GM10248 (cell line): ENCODE measurements at places on chromosomes 3 and 15.

DNA sequence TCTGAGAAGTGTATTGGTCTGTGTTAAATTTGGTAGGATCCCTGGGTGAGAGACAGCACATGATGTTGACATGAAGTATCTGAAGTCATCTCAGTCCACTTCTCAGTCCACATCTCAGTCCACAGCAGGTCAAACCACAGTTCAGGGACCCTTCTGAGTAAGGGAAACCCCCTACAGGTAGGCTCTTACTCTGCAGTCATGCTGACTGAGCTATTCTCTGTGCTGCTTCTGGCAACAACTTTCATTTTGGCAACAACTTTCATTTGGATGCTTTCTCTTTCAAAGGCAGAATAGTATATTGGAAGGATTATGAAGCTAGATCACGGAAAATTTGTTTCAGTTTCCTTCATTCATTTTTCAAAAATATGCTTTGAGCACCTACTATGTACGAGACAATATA, 178.2 kb upstream of the GOLIM4 start:
- peak; percentile 46 for DNase-seq

GRCh38 chr3:175383371-175383770, 524.2 kb downstream of the NAALADL2 start:
- DNase-seq = no peak

DNA sequence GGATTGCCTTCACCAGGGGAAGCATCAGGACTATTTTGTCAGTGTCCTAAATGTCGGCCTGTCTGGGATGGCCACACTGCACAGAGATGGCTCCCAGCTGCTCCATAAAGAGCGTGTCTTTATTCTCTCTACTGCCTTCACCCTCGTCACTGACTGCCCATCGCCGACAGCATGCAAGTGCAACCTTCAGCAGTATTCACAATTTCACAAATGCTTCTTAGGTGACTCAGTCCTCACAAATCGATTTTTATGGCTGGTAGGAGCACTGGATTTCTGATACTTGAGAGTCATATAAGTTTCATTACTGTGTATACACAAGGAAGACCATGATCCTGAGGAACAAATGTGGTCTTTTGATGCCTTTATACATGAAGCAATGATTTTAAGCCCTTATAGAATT, 1.1 kb upstream of the SSUH2 start:
- no peak for DNase-seq

- DNase-seq = no peak
Observed at GRCh38 chr3:70568626-70569025, 256.2 kb upstream of the MDFIC2 start.

DNA sequence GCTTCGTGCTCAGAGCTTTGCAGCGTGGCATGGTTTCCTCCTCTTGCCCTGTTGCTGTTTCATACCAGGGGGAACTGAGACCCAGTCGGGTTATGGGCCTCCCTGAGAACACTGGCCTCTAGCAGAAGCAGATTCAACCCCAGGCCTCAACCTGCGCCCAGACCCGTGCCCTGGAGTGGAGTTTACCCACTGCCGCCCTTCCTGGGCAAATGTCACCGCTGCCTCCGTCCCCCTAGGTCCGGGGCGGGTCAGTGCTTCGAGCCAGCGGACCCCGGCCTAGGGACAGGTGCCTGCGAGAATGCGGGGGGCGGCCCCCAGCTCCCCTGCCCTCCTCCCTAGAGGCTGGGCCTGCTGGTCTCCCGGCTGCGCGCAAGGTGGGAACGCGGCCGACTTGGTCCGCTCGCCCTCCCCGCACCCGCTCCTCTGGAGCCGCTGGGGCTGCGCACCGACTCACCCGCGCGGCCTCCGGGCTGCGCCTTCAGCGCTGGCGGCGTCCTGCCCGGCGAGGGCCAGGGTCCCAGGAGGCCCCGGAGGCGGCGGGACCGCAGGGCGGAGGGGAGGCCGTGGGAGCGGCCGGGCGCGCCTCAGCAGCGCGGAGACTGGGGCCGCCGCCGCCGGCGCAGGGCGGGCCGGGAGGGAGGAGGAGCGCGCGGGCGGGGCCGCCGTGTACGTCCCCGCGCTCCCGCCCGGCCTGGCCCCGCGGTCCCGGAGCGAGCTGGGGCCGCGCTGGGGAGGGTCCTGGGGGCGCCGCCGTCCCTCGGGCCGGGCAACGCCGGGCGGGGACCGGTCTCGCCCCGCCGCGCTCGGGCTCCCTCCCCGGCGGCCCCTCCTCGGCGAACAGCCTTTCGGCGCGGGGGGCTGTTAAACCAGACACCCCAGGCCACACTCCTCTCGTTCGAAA, at the start of gene PIGZ:
PIGZ (minus strand) TSS at position 601 of the 901 bp plus-strand sequence. CDS start 16,802 bp downstream, outside the sequence.
- peak; percentile 81 for DNase-seq

GRCh38 chr3:117399311-117400078, 689.9 kb downstream of the TUSC7 start:
- no peak for DNase-seq

- DNase-seq = no peak
Observed at GRCh38 chr3:100532411-100532810, 40.0 kb downstream of the TMEM45A start.

DNA sequence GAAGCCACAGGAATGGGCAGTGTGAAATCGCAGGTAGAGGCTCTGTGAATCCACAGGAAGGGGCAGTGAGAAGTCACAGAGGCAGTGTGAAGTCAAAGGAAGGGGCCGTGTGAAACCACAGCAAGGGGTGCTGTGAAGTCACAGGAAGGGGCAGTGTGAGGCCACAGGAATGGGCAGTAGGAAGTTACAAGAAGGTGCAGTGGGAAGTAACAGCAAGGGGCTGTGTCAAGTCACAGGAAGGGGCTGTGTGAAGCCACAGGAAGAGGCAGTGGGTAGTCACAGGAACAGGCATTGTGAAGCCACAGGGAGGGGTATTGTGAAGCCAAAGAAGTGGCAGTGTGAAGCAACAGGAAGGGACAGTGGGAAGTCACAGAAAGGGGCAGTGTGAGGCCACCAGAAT, 34.1 kb downstream of the GASK1A start:
- no peak for DNase-seq
